ENCODE measurements at places on chromosomes 12 and 14.

- no peak for DNase-seq
These were observed 2.0 kb upstream of the CACNB3 start for GRCh38 chr12:48816143-48816854.

DNA sequence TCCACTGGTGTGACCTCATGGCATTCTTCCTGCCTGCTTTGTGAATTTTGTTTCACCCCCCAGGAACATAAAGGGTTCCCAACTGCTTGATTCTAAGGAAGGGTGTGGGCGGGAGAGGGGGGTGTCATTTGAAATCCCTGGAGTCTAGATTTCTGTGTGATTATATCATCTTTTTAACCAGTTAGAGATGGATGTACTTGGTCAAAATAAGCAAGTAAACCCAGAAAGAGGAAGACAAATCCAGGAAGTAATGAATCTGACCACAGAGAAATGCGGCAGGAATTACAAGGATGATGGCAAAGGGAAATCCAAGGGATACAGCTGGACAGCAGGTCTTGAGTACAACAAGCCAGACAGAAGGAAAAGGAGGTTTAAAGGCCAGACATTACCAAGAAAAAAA is 38.9 kb downstream of the DMAC2L start:
- DNase-seq = no peak

GRCh38 chr12:12622418-12622817 is 10.7 kb downstream of the CREBL2 start:
- no peak for DNase-seq

GRCh38 chr14:24296341-24297157 is 3.0 kb downstream of the DHRS1 start:
- peak; percentile 63 for DNase-seq

DNA sequence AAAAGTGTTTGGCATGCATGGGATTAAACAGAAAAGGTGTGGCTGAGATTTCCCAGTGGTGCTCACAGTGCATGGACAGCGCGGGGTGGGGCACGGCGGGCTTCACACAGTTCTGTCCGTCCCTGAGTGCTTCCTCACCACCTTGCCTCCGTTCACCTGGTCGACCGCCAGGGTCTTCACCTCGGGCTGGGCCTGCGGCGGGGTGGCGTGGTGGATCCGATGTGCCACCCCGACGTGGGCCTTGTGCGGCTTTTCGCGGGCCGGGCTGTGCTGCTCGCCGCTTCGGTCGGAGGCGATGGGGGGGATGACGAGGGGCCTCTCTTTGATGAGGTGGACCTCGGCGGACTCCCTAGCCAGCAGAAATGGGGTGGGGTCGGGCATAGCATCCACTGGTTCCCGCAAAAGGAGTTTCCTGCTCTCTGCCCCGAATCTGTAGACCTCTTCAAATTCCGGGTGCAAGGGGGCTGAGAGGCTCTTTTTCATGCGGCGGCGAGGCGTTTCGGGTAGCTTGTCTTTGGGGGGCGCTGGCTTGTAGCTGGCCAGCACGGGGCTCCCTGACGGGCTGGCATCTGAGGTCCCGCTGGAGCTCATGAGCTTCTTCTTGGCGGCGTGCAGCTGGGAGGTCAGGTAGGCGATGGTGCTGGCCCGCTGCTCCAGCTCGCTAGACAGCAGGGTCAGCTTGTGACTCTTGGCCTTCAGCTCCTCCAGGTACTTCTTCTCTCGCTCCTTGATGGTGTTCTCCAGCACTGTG is 35.5 kb downstream of the CCDC92 start:
- DNase-seq = no peak

DNA sequence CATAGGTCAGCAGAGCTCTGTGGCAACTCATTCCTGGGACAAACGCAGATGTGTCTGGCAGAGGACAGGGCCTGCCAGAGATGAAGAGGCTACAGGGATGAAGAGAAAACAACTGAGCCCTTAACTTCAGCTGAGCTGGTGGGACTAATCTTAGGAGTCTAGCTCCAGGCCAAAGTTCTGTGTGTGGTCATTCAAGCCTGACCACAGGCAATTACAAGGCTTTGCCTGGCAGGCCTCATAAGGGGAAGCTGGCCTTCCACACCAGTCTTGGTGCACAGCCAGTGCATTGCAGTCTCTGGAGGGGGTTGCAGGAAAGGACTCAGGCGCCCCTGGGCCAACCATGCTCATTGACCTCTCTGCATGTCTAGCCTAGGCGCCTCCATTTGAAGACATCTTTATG is 127.6 kb upstream of the DAAM1 start:
- DNase-seq = no peak

DNA sequence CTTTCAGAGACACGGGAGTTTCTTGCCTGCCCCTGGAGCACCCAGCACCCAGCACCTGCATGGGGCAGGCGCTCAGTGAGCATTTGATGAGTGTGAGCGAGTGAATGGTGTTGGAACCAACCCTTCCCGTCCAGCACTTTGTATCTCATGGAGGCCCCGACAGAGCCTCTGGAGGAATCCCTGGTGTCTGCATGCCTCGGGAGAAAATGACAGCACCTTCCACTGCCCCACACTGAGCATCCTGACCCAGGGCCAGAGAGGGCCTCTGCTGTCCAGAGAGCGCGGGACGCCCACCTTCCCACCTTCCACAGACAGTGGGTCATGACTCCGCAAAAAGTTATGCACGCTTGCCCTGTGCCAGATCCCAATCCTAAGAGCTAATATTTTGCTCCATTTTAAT is 103.0 kb upstream of the BCL11B start:
- DNase-seq = no peak

DNA sequence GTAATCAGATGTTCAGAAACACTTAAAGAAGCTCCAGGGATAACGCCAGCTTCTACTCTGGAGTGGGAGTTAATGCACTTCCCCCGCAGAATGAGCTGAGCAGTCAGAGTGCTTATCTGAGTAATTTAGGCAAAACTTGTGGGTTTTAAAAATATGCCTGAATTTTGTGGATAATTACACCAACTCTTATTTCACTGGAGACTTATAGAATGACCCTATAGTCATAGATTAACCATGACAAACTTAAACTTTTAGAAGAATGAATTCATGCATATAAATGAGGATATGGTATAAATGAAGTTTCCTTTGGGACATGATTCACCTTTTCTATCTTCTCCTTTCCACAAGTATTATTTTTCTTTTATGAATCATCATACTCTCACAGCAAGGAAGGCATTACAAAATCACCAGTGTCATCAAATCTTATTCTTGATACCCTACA is 241.1 kb upstream of the FBXO33 start:
- no peak for DNase-seq

DNA sequence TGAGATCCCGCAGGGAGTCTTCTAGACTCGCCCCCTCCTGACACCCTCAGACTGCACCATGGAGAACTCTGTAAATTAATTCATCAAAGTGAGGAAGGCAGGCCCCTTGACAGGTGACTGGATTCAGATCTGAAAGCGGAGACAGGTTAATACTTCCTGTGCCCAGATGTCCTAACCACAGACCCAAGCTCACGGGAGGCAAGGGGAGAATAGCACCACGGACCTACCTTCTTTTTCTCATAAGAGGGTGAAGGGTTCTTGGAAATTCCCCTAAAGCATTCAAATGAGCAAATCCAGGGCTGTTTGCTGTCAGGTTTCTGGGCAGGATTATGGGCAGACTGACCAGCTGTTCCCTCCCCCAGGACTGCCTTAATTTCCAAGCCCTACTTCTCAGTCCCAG is 170.0 kb downstream of the ZFP36L1 start:
- DNase-seq = no peak

DNA sequence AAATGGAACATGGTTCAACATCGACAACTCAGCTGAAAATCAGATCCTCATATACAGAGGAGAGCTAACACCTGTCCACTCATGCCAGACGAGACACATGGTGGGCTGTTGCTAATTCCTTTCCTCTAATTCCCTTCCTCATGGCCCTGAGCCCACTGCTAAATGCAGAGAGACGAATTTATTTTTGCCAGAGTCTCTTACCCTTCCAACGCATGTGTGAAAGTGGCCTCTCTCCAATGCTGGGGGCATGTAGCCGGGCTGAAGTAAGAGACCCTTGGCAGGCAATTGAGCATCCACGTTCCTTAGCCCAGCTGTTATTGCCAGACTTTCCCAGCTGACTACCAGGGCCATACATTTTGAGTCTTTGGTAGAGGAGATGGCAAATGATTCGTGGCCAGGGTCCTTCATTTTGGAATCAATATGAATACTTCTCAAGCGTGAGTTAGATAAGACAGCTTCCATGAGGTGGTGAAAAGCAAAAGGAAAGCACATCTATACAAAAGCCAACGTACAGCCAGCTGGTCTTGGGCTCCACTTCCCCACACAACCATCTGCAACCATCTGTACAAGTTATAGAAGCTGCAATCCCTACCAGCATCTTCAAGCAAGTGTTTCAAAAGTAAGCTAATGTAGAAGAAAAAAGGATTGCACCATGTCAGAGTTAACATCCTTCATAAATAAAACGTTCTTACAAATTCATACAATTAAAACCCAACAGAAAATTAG is 28.6 kb downstream of the CORO1C start:
- DNase-seq = no peak

- DNase-seq = no peak
These were observed 679.0 kb downstream of the AACS start for GRCh38 chr12:125744201-125744600.

DNA sequence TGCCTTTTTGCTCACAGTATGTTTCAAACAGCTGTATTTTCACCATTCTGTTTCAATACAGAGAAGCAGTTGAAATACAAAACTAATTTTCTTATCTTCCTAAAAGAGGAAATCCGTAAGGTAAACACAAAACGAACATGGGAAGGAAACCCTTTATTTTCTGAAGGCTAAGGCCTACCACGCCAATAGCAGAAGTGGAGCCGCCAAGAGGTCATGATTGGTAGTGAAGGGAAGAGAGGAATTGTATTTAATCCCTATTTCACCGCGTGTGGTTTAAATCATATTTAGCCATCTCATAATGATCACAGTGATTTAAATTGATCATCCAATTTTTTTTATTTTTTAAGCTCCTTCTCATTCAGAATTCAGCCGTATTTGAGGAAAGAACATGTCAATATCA is 398.2 kb downstream of the PRKD1 start:
- no peak for DNase-seq

- DNase-seq = no peak
These were observed 1073.0 kb upstream of the FLRT2 start for GRCh38 chr14:84456946-84457345.

GRCh38 chr12:17507336-17507735 is 582.7 kb downstream of the RERGL start:
- DNase-seq = no peak

- no peak for DNase-seq
These were observed 4.6 kb downstream of the NUDT14 start for GRCh38 chr14:105176513-105176912.

Measured in amniotic stem cell (primary cell).